Cortex of kidney (tissue), 1 donor: ENCODE measurements at places on chromosomes 6 and 20.

DNA sequence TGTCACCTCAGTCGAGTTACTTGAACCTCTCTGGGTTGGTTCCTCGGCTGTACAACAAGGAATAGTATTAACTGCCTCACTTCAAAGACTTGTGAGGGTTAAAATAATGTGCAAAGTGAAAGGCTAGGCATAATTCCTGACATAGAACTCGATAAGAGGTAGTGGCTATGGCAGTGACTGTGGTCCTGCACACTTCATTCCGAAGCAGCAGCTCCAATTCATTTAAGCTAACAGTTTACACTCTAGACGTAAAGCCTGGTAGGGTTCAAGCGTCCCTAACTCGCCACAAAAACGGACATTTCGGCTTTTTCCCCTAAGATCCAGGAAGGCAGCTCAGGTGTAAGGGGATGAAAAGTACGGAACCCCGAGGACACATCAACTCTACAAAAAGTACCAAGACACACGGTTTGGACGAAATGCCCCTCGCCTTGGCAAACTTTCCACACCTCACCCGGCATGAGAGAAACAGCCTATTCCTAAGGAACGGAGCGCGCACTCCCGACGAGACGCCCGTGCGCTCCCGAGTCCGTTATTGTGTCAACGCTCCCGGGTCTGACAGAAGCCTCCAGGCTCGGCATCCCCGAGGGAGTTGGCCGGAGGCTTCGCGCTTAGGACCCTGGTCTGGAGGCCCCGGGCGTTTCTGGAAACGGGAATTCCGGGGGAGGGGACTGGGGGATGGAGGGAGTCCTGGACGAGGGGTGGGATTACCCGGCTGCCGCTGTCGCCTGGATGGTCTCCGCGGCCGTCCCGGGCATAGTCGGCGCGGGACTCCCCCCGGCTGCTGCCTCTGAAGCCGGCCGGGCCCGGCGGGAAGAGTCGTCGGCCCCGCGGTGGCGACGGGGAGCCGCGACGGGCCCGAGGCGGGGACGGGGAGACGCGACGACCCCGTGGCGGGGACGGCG is 937 bp downstream of the ZNF318 start:
- DNase-seq: no peak

DNA sequence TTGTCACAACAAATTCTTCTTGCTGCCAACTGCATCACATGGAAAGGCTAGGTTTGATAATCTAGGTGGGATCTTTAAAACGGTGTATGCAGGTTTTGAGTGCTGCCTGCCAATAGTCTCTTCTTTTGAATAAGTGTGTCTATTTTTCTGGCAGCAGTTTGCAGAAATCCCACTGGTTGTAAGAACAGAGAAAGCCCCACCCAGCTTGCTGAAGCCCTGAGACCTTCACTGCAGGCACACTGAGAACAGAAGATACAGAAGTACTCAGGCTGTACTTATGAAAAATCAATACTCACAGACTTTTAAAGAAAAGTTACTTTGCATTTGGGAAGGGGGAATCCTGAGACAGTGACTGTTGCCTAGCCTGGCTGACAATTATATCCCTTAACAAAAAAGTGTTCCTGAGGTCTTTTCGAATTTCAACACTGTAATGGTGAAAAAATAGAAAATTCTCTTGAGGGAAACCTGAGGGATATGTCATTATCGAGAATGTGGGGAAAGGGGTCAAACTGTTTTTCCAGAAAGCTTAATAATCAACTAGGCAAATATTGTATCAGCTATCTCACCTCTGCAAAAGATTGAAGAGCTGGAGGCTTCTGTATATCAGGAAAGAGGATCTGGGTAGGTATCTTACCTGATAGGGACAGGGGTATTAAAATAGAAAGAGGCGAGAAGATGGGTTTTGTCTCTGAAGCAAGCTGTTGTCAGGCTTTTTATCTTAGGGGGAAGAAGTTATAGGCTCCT is 199.9 kb downstream of the LRFN2 start:
- no peak for DNase-seq

DNA sequence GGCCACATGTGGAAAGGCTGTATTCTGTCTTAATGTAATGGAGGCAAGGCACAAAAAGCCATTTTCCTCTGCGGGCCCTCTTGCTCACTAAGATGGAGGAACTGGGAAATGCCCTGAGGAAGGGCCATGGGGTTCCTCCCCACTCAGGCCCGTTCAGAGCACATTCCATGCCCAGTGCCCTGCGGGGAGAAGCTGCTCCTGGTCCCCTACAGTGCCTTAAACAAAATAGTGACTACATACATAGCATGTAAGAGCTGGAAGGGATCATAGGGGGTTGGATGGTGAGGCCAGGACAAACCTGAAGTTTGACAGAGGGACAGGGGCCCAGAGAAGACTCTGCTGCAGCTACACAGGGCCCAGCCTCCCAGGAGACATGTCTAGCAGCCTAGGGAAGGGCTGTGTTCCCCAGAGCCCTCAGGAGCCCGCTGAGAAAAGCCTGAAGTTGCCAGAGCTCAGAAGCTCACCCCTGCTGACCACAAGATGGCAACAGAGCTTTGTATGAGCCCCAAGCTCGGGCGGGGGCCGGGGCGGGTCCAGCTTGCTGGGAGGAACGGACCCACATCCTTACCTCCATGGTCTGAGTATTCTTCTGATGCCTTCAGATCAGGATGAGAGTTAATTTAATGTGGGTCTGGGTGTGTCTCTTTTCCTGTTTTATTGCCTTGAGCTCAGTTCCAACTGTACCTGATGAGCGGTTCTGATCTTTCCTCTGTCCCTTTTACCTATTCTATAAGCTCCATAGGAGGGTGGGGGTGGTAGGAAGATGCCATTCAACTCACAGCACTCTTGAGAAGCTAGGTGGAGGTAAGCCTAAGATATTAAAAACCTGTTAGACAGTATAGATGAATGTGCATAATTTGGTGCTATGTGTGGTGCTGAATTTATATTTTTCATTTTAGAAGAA is 242.9 kb downstream of the CDC5L start:
- DNase-seq: no peak

- no peak for DNase-seq
Measured at GRCh38 chr6:84390334-84390733, 162.9 kb upstream of the CEP162 start.

GRCh38 chr6:137323860-137324259 is 104.7 kb upstream of the IFNGR1 start:
- DNase-seq: no peak

DNA sequence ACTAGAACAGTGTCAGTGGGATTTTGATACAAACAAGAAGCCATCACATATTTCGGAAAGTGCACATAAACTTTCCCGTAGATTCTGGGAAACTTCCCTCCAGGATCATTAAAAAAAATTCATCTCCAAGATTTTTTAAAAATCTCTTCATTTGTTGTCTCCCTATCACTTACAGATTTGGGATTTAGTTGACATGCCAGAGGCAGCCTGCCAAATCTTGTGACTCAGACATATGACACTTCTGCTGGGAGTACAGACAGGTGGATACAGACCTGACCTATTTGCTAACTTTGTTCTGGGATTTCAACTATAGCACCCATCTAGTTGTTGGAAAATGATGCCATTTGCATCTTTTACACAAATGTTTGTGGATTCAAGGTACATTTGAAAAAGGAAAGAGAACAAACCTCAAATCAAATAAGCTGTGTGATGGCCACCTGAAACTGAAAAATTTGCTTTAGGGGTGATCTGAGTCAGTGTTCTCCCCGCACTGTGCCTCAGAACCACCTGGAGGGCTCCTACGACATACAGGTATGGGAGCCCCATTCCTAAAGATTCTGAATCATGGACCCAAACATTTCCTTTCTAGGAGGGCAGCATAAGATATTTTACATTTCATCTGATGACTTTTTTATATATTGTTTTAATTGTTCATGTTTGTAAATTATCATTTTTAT is 21.9 kb upstream of the CD2AP start:
- no peak for DNase-seq

- DNase-seq: no peak
Measured at GRCh38 chr6:23630726-23631635, 495.0 kb upstream of the NRSN1 start.

DNA sequence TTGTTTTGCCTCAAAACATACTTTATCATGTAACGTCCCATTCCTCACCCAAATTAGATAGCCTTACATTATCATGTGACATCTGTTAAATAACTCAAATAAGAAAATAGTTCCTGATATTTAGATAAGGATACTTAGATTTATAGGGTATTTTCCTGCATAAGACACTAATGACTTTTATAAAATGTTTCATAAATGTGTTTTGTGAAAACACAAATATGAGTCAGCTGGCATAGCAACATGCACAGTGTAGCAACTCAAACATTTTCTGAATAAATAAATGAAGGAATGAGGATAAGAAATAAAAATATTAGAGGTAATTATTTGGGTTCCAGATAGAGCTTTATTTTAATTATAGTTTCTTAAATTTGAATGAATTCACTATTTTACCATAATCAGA is 460.4 kb upstream of the PLCB4 start:
- no peak for DNase-seq

GRCh38 chr6:54415517-54415916 is 107.3 kb downstream of the TINAG start:
- DNase-seq: no peak

GRCh38 chr20:3235666-3236324 is 3.2 kb downstream of the SLC4A11 start:
- no peak for DNase-seq

GRCh38 chr6:150514806-150515380 is 84.8 kb upstream of the PLEKHG1 start:
- no peak for DNase-seq

- no peak for DNase-seq
Measured at GRCh38 chr20:16485401-16485800, 87.8 kb downstream of the KIF16B start.

DNA sequence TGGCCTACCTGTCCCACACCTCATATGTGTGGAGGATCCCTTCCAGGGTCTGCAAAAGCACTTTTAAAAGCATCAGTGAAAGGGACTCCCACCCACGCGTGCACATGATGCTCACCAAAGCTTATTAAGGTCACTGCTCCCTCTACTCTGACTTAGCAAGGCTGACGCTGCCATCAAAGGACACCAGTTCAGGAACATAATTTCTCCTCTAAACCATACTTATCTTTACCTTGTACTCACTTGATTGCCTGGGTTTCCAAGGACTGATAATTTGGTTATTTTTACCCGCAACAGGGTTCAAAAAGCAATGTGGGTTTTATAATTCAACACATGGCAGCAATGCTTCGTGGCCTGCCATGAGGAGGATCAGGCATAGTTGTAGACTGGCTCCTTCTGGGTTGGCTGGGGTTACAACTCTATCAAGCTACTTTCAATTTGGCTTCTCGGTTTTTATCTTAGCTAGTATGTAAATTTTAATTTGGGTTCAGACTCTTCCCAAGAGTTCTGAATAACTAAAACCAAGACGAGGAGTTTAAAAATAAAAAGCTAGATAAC is 52.2 kb upstream of the EMILIN3 start:
- no peak for DNase-seq

GRCh38 chr6:42158631-42159030 is 14.5 kb upstream of the GUCA1A start:
- DNase-seq: no peak

- DNase-seq: no peak
Measured at GRCh38 chr20:16865406-16865805, 117.2 kb downstream of the OTOR start.

DNA sequence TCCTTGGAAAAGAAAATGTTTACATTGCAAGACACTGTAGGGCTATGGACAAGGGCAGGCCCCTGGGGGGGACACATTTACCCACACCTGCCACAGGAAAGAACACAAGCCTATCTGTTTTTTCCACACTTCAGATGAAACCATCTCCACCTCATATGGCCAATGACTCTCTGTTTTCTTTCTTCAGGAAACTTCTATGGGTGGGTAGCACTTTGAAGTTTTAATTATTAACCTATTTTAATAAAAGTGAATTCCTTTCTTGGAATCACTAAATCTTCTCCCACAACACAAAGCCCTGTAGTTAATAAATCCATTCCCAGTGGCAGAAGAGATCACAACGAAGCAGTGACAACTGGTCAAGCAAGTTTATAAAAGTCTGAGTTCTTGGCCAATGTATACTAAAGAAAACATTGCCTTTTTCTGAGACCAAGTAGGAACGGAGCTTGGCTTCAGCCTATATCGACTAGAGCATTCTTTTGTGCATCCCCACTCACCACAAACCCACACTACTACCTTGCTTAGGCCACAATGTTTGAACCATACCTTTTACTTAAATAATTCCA is 125.1 kb upstream of the CARMIL1 start:
- no peak for DNase-seq

- no peak for DNase-seq
Measured at GRCh38 chr6:53906842-53907241, 112.0 kb downstream of the LRRC1 start.

- no peak for DNase-seq
Measured at GRCh38 chr6:64680446-64680845, 1026.6 kb downstream of the EYS start.

DNA sequence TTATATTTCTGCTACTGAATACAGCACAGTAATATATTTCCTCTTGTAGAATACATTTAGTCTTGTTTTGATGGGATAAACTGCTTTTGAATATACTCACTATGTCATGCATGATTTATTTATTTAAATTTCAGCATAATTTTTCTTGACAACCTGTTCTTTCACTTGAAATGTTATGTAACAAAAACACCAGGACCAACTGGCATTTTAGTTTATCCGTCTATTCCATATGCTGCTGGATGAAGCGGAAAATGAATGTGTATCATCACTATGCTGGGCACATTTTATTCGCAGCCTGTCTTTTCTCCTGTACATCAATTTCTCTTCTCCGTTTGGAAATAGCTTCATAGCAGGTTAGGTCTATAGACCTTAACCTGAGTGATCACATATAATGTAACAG is 206.8 kb upstream of the PLCB4 start:
- no peak for DNase-seq

GRCh38 chr20:3405139-3405538 is 2.3 kb downstream of the DNAAF9 start:
- DNase-seq: no peak

- DNase-seq: no peak
Measured at GRCh38 chr20:50312682-50313521, 122.3 kb downstream of the CEBPB start.

- DNase-seq: no peak
Measured at GRCh38 chr20:13029687-13030375, 21.1 kb downstream of the SPTLC3 start.

DNA sequence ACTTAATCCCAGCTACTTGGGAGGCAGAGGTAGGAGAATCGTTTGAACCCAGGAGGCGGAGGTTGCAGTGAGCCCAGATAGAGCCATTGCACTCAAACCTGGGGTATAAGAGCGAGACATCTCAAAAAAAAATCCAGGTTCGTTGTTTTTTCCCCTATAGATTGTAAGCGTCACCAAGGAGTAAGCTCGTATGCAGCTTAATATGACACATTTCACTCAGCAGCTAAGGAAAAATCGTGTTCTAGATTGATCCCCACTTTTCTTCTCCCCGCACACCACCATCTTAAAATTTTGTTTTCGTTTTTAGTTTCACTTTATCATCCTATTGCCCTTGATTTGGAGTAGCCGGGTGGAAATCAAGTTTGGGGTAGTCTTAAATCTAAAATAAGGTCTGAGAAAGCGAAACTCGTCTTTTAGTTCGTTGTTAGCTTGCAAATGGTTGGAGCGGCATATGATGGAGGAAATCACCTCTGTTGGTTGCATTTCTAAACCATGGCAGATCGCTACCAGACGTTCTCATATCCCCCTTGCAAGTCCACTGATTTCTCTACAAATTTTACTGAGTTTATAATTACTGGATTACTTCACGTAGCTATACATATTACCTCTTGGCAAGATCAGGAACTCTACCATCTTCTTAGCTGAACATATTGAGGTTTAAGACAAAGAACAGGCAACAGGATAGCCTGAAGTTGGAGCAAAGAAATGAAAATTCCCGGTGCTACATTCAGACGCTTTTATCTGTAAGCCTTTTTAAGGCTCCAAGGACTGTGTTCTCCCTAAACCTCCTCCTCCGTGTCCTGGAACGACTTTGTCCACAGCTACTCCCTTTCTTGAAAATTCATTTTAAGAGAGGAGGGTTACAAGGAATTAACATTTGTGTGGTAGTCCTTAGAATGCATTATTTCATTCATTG is 91.1 kb upstream of the BTN3A2 start:
- DNase-seq: no peak
